Osteoblast (primary cell): ENCODE measurements at places on chromosomes 3 and 15. TPM values are rescaled to one million over a fixed set of nuclear protein-coding genes. Genes with fewer than 3 reads are reported as not detected.

EFCAB12 gene
- under 0.01 TPM in 2 replicates for total RNA-seq

HMCES gene
- 10.5 and 11.8 TPM in 2 replicates for total RNA-seq

LDHAL6B gene
- total RNA-seq = not detected in 2 replicates

DGKG gene
- total RNA-seq = 2.5 and 2.9 TPM in 2 replicates

SAMD7 gene
- total RNA-seq = not detected in 2 replicates

SEMA5B gene
- total RNA-seq = not detected in 2 replicates
